ENCODE measurements at places on chromosomes 2 and 18.
A peak's percentile ranks its signal among the peaks of the same experiment; 100 is the strongest.

DNA sequence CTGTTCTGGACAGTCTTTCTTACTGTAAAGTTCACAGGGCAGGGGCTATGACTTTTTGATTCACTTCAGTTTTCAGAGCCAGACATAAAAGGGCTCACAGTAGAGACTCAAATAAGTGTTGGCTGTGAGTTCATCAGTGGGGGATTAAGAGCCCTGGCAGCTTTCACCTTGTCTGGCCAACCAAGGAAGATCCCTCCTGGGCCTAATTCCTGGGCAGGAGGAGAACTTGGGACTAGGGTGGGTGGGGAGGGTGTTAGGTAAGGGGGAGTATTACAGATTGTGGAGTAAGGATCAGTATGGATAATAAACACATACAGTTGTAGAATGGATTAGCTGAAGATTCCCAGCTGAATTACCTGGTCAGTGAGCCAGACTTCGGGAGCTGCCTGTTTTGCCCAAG, 904 bp upstream of the SFXN5 start:
- DNase-seq: peak; percentile 12

GRCh38 chr2:48406116-48406515, 123.8 kb upstream of the STON1 start:
- DNase-seq: no peak

GRCh38 chr2:65350651-65351056, 81.7 kb downstream of the SPRED2 start:
- DNase-seq: no peak

- DNase-seq: peak; percentile 54
Observed at GRCh38 chr2:105328281-105329196, 996 bp downstream of the TGFBRAP1 start.
